ENCODE measurements at places on chromosomes 12 and 14.
A peak's percentile ranks its signal among the peaks of the same experiment; 100 is the strongest.

- DNase-seq = no peak
Observed at GRCh38 chr12:128794661-128795529, 28.9 kb downstream of the SLC15A4 start.

GRCh38 chr12:132323171-132324010 is 6.0 kb downstream of the GALNT9 start:
- DNase-seq = no peak

DNA sequence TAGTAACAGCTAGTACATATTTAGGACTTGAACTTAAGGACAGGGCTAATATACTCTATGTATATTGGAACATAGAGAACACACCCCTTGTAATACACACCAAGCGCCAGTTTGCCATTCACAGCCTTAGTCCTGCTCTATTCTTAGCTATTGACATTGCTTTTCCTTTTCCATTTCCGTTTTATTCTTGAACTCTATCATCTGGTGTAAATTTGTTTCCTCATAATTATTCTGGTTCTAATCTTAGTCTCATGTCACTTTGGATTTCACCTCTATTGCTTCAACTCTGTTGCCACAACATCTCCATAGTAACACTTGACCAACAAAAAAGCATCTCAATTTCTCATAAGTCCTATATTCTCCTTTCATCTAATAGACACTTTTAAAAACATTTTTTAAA is 225.7 kb downstream of the PHLDA1 start:
- no peak for DNase-seq

- DNase-seq = peak; percentile 0
Observed at GRCh38 chr12:100926669-100927248, 132.2 kb downstream of the ANO4 start.

DNA sequence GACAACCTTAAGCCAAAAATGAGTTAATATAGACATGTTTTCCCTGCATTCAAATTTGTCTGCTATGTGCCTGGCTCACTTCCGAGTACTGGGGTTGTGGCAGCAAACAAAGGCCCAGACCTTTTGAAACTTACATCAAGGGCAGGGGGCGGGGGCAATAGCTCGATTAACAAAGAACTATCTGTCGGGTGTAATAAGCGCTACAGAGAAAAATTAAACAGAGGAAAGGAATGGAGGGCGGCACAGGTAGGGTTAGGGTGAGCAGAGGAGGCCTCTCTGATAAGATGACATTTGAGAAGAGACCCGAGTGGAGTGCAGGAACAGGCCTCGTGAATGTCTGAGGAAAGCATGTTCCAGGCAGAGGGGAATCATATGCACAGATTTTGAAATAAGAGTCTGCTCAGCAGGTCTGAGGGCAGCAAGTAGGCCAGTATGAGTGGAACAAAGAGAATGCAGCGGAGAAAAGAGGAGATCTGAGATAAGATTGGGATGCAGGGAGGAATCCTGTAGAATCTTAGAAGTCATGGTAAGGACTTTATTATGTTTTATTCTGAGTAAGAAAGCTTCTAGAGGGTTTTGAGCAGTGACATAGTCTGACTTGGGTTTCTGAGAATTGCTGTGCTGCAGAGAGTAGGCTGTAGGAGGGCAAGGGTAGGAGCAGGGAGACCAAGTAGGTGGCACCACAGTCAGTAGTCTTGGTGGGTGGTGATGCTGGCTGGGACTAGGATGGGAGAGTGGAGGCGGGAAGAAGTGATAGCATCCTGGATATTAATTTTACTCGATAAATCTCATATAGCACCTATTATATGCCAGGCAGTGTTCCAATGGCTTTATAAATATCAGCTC is 52.6 kb downstream of the BICDL1 start:
- no peak for DNase-seq

DNA sequence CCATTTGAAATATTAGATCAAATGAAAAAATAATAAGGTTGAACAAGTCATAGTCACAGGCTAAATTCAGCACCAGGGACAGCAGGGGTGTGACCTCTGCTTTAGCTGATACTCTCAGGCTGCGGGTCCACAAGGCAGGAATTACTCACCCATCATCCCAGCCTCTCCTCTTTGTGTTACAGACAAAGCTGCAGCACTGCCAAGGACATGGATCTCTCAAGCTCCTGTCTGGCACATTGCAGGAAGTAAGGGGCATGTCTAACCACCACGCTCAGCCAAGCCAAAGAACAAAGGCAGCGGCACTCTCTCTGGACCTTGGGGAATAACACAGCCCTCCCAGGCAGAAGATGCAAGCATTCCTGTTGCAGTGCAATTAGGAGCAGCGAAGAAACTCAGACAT is 783.8 kb downstream of the VRK1 start:
- DNase-seq = peak; percentile 1

- DNase-seq = peak; percentile 79
Observed at GRCh38 chr12:89019439-89020120, 332.7 kb downstream of the DUSP6 start.

DNA sequence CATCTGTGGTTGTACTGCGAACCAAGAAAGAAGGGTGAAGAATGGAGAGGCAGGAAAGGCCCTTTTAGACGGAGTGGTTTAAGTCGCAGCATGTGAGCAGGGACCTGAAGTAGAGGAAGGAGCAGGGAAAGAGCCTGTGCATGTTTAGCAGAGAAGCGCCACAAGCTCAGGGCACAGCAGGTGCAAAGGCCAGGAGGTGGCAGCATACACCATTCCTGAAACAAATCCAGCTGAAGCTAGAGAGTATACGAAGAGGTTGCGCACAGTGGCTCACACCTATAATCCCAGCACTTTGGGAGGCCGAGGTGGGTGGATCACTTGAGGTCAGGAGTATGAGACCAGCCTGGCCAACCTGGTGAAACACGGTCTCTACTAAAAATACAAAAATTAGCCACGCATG is 49.9 kb downstream of the HELB start:
- DNase-seq = peak; percentile 4
